Aorta (tissue), 5 donors: ENCODE measurements at places on chromosomes 12 and 14. TPM values are rescaled to one million over a fixed set of nuclear protein-coding genes. Genes with fewer than 3 reads are reported as not detected.
A peak's percentile ranks its signal among the peaks of the same experiment; 100 is the strongest.

DNA sequence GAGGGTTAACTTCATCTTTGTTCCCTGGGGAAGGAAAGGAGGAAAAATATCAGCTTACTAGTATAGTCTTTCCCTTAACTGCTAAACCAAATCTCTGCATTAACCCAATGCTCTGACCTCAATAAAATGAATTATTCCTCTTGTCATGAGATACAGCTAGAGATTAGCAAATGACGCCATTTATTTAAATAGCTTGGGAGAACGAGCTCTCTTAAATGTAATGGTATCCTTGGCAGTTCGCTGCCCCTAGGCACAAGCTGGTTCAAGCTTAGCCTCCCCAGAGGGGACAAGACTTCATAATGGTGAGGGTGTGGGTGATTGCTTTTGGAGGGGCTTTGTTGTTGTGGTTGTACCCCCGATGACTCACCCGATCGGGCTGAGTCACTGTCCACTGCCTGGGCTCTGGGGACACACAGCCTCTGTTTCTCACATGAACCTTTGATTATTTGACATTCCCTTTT lies 19.6 kb downstream of the FNTB start:
- no peak for DNase-seq

Gene TRHDE
- total RNA-seq = 1.8 TPM

Gene ARF3
- total RNA-seq = 153 TPM

DNA sequence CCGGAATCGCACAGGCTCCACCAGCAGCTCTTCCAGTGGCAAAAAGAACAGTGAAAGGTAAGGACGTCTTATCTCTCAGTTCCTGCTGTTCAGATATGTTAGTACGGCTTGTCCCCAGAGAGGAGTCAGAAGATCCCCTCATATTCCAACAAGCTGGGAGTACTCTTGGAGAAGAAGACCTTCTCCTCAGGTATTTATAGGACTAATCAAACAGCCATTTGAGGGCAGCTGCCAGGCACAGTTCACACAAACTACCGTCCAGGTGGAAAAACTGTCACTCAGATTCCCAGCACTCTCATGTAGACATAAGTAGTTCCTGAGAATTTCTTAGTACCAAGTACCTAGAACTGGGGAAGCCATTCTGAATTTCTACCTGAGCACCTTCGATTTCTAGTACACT lies 85.3 kb downstream of the EML1 start:
- no peak for DNase-seq

Gene TDP1
- 10.4 TPM for total RNA-seq

DNA sequence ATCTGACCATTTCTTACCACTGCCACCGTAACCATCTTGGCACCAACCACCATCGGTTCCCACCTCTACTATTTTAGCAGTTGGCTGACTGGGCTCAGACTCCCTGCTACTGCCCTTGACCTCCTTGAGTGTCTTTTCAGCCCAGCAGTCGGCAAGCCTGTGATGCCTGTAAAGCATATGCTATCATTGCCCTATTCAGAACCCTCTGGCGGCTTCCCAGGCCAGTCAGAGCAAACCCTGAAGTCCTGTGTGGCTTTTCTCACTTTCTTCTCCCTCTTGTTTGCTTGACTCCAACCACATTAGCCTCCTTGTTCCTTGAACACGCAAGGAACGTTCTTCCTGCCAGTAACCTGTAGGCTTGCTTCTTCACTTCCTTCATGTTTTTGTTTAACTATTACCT lies 6.2 kb downstream of the IRAK3 start:
- no peak for DNase-seq

DNA sequence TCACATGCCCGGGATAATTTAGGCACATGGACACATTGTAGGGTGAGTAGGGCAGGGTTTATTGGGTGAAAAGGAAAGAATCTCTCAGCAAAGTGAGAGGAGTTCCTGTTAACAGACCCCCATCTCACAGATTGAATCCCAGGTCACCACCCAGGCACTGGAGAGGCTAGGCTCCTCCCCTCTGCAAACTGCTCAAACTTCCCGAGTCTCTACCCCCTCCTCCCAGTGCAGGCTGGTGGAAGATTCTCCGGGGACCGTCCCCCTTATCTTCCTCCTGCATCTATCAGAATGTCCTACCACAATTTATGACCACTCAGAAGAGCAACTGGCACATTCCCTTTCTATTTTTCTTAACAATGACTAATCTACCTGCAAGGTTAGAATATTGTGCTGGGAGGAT lies 126.0 kb downstream of the NTF3 start:
- no peak for DNase-seq

Gene NDUFA9
- total RNA-seq = 47.9 TPM

Gene SERPINA1
- 23.1 TPM for total RNA-seq

- DNase-seq = no peak
Observed at GRCh38 chr12:131975228-131975627, 25.5 kb downstream of the EP400 start.

Gene CCDC177
- not detected for total RNA-seq

DNA sequence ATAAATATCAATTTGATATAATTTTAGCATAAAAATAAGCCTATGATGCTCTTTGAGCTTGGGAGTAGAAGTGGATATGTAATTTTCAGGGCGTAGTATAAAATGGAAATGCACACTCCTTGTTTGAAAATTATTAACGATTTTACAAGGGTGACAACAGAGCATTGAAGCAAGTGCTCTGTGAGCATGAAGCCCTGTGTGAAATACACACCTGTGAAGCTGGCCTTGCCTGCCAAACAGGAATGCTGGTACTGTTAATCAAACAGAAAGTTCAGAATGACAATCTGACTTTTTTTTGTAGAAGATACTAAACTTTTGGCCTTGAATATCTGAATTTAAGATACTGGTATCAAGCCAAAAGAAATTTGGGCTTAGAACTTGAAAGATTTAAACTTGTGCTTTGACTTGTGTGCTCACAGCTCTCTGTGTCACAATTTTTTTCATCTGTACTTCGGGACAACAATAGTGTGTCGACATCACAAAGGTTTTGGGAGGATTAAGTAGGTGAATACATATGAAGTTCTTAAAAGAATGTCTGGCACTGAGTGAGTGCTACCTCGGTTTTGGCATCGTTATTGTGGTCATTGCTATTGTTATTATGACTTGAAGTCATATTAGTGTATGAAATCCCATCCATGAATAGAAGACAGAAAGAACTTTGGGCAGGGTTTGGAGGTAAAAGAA lies 47.3 kb downstream of the LRRK2 start:
- no peak for DNase-seq

DNA sequence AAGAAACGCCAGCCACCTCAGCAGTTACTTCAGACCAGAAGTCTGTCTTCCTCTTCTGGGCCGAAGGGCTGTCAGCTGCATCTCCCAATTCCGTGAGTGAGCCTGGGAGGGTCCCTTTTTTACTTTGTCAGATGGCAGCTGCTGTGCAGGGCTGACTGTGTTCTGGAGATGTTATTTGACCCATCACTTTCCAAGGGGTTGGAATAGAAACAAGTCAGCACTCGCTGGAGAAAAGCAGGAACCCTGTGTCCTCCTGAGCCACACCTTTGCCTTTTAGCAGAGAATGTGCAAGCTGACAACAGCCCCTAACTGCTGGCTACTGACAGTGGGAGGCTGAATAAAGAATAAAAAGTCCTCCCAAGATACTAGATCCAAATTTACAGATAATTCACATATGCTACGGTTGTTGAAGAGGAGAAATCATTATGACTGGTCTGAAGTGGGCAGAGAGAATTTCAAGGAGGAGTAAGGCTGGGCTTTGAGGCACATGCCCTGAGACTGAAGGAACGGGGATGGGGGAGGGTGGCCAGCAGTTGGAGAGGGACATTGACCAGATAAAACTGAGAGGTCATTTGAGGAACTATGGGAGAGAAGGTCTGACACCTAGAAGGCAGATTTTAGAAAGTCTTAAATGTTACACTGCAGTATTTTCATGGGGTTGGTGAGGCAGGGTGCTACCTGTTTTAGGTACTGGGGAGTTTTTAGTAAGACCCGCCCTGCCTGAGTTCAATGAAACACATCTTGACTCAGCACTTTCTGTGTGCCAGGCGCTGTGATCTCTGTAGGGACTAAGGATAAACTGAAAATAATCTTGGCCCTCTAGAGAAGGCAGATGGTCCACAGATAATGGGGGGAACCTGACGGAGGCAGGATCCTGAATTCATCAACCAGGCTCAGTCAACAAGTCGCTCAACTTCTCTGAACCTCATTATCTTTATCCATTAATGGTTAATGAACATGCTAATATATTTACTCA lies 27.4 kb downstream of the FAM234B start:
- no peak for DNase-seq

Gene BMP4
- total RNA-seq = 7.8 TPM

GRCh38 chr12:118980407-118981014 lies 830 bp upstream of the SRRM4 start:
- DNase-seq = no peak

Gene KLHDC1
- total RNA-seq = 19.4 TPM

GRCh38 chr12:111532751-111533150 lies 66.4 kb downstream of the ATXN2 start:
- no peak for DNase-seq

Gene SCN8A
- 0.48 TPM for total RNA-seq

DNA sequence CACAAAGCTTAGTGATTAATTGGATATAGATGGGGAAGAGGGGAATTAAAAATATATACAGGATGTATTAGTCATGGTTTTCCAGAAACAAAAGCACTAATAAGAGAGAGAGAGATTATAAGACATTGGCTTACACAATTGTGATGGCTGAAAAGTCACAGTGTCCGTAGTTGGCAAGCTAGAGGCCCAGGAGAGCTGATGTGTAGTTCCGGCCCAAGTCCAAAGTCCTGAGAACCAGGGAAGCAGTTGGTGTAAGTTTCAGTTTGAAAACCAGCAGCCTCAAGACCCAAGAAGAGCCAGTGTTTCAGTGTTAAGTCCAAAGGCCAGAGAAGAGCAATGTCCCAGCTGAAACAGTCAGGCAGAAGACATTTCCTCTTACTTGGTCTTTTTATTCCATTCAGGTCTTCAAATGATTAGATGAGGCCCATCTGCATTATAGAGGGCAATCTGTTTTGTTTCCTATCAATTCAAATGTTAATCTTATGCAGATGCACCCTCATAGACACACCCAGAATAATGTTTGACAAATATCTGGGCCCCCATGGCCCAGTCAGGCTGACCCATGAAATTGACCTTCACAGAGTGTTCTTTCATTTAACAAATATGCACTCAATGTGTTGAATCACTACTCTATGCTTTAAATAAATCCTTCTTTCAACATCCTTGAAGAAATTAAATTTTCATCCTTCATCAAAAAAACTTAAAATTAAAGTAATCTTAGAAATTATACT lies 67.2 kb upstream of the DIO2 start:
- peak; percentile 58 for DNase-seq

Gene WNT1
- not detected for total RNA-seq

DNA sequence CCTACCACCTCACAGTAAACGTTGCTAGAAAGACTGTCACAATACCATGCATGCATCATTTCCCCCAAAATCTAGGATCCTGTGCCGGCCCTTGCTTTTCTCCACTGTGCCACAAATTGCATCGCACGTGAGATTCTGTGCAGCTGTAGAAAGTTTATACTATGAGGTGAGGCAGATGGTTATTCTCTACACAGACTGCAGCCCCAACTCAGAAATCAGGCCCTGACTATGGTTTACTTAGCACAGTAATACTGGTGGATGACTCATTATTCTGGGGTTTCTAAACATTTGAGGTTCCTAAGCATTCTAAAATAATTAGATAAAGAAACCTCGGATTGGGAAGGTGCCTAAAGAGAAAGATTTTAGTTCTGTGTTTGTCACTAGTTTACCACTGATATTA lies 163.8 kb upstream of the CCDC198 start:
- no peak for DNase-seq

GRCh38 chr14:90406384-90406798 lies 9.6 kb downstream of the CALM1 start:
- no peak for DNase-seq

Gene CLEC4A
- total RNA-seq = 5.2 TPM

Gene HPD
- total RNA-seq = 3.1 TPM

- no peak for DNase-seq
Observed at GRCh38 chr12:6264402-6265037, 46.0 kb upstream of the PLEKHG6 start.

Gene TAC3
- total RNA-seq = not detected
